CD4-positive, alpha-beta T cell (primary cell): ENCODE measurements at places on chromosomes 1 and 21.

- H3K36me3 ChIP-seq, result peaks cover 10% of the 10 kb centered on the region
- DNase-seq, result no peak
- no peak overlapping the region for H3K27ac ChIP-seq
- no peaks in the 10 kb centered on the region for H3K27me3 ChIP-seq
These were observed 25.2 kb downstream of the PPP2R5A start for GRCh38 chr1:212310383-212310782.

DNA sequence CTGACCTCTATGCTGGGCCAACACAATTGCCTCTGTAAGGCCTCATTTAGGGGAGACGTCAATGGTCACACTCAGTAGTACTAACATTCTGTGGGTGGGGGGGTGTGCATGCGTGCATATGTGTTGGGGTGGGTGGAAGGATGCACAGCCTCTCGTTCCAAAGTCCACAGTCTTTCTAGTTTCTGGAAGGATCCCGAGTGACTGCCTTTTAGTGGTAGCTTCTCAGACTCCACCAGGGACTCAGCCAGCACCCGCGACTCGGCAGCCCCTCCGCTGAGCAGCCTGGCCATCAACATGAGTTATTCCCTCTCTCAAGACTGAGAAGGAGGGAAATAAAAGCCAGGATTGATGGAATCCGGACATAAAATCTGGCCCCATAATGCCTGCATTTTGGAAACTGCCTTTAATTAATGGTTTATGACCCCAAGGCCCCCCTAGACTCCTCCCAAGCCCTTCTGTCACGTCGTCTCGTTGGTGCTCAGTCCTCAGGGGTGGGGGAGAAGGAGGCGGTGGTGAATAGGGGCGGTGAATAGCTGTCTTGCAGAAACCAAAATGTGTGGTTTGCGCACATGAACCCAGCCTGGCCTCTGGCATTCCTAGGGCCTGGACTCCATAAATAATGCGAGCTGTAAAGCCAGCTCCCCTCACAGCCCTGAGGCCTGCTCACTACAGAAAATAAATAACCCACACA lies 65.1 kb upstream of the TMEM51 start:
- H3K36me3 ChIP-seq, result no peaks in the 10 kb centered on the region
- no peak for DNase-seq
- no peak overlapping the region for H3K4me3 ChIP-seq
- peaks cover 7% of the 10 kb centered on the region for H3K4me1 ChIP-seq
- H3K27me3 ChIP-seq, result no peaks in the 10 kb centered on the region

DNA sequence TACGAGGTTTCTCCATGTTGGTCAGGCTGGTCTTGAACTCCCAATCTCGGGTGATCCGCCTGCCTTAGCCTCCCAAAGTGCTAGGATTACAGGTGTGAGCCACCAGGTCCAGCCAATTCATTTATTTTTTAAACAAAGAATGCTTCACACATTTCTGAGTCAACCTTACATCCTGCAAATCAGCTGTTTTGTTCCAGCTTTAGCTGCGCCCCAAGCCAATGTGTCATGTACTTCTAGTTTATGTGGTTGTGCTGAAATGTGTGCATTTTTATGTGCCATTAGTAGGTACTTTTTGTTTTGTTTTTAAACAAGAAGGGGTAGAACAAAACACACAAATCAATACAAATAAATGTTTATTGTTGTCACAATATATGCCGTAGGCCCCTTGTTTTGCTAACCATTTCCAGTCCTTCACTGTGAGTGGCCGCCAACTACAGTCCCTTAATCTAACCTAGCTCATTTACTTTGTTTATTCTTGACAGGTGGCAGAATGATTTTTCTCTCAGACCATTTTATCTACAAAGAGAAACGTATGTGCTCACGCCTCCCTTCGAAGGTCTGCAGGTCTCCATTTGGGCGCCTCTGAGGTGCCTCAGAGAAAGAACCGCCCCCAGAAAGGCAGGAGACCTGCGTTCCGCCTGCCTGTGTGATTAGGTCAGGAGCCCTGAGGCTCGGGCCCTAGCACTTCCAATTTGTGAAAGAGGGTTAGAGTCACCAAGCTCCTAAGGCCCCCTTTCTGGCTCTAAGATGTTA lies 2.8 kb upstream of the CASQ2 start:
- no peak overlapping the region for H3K4me3 ChIP-seq
- H3K27me3 ChIP-seq, result no peaks in the 10 kb centered on the region
- DNase-seq, result no peak
- H3K27ac ChIP-seq, result no peak overlapping the region
- H3K36me3 ChIP-seq, result no peaks in the 10 kb centered on the region

DNA sequence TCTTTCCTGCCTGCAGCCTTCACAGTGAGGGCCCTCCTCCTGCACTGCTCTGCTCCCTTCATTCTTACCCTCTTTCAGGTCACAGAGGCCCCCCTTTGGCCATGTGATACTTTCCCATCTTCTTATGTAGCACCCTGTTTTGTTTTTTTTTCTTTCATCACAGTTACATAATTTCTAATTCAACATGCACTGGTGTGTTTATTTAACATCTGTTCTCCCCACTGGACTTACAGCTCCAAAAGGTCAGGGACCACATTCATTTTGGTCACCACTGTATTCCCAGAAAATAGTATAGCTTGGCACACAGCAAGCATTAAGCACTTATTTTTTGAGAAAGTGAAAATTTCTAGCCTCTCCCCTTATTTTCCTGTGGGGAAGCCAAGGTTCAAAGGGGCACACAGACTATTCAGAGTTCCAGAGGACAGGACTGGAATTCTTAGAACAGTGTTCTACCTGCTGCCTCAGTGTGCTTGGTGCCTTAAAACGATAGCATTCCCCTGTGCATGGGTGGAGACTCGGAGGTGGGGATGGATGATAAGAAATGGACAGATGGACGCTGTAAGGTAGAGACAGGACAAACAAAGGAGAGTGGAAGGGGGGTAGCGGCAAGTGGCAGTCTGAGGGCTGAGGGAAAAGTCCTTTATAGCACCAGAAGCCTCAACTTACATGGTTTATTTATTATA lies 5.3 kb downstream of the DENND2D start:
- H3K4me3 ChIP-seq, result peak overlapping the region; percentile 79
- H3K27ac ChIP-seq, result peak overlapping the region; percentile 97
- peaks cover 90% of the 10 kb centered on the region for H3K4me1 ChIP-seq
- H3K27me3 ChIP-seq, result no peaks in the 10 kb centered on the region

DNA sequence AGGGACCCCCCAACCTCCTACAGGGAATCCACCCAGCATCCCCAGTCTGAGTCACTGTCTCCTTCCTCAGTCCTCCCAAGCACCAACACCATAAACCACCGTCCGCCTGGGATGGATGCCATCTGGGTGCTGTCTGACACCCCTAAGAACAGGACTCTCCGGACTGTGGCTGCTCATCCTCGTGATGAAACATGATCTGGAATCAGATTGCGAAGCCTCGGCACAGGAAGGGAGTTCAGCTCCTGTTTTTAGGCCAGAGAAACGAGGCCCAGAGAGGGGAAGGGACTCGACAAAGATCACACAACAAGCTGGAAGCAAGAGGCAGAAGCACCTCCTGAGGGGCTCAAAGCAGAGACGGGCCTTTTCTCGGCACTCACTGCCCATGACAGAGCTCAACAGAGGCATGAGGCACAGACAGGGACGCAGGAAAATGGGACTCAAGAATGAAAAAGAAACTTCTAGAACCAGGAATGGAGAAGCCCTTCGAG lies 8.4 kb downstream of the KCNN3 start:
- H3K27ac ChIP-seq, result no peak overlapping the region
- H3K27me3 ChIP-seq, result peaks cover 2% of the 10 kb centered on the region
- no peak overlapping the region for H3K4me3 ChIP-seq
- no peaks in the 10 kb centered on the region for H3K4me1 ChIP-seq
- no peaks in the 10 kb centered on the region for H3K36me3 ChIP-seq

DNA sequence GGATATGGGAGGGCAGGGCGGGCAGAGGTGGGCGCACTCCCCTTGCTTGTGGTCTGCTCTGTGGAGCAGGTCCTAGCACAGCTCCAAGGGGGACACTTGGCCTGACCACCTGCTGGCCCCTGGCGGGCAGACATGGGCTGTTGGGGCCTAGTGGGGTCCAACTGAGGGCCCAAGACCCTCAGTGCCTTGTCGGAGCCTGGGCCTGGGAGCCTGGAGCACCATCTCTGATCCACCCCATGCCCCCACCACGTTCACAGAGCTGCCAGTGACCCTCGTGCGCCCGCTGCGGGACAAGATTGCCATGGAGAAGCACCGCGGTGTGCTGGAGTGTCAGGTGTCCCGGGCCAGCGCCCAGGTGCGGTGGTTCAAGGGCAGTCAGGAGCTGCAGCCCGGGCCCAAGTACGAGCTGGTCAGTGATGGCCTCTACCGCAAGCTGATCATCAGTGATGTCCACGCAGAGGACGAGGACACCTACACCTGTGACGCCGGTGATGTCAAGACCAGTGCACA lies 70.6 kb downstream of the OBSCN start:
- no peaks in the 10 kb centered on the region for H3K27me3 ChIP-seq
- no peak overlapping the region for H3K4me3 ChIP-seq
- no peak for DNase-seq
- H3K36me3 ChIP-seq, result peaks cover 10% of the 10 kb centered on the region
- peaks cover 27% of the 10 kb centered on the region for H3K4me1 ChIP-seq
- H3K27ac ChIP-seq, result no peak overlapping the region

- no peaks in the 10 kb centered on the region for H3K4me1 ChIP-seq
- no peaks in the 10 kb centered on the region for H3K27me3 ChIP-seq
- H3K36me3 ChIP-seq, result no peaks in the 10 kb centered on the region
These were observed 131.1 kb upstream of the WNT4 start for GRCh38 chr1:22273686-22274681.

DNA sequence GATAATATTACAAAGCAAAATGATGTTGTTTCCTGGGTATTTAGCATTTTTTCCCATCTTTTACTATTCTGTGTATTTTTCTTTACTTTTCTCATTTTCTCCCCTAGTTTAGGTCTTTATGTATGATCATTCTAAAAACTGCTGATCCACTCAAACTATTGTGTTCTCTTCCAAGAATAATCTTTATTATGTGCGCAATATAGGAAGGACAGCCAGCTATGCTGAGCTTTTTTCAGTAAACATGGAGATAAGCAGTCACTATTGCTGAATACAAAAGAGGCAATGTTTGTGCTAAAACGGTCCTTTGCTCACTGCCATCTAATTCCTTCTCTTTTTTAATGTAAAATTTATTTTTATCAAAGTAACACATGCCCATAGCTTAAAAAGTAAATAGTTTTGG lies 6.7 kb upstream of the PTBP2 start:
- DNase-seq, result no peak
- no peak overlapping the region for H3K27ac ChIP-seq
- H3K27me3 ChIP-seq, result no peaks in the 10 kb centered on the region
- H3K4me1 ChIP-seq, result no peaks in the 10 kb centered on the region
